ENCODE measurements at places on chromosomes 16 and 17.

GRCh38 chr17:41917192-41917591 lies 1.6 kb downstream of the ACLY start:
- no peak for DNase-seq

DNA sequence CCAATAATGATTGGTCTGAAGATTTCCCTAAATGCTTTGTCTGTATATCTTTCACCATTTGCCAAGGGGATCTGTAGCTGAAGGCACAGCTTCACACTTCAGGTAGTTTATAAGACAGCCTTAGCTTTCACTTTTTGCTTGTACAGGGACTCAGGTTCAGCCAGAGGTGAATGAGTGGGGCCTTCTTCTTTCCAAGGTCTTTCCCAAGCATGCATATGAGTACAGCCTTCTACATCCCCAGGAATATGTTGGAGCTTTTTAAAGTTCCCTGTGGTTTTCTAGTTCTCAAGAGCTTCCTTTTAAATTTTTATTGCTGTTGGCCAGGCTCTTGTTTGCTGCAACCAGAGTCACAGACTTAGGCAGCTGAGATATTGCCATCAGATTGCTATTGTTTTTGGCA lies 17.9 kb upstream of the SPDYE4 start:
- DNase-seq, result no peak

GRCh38 chr16:86120201-86121192 lies 221.5 kb downstream of the IRF8 start:
- no peak for DNase-seq

- DNase-seq, result no peak
Measured at GRCh38 chr16:65285128-65286048, 163.5 kb upstream of the CDH11 start.

- no peak for DNase-seq
Measured at GRCh38 chr16:69381231-69381630, 4.6 kb downstream of the TERF2 start.

DNA sequence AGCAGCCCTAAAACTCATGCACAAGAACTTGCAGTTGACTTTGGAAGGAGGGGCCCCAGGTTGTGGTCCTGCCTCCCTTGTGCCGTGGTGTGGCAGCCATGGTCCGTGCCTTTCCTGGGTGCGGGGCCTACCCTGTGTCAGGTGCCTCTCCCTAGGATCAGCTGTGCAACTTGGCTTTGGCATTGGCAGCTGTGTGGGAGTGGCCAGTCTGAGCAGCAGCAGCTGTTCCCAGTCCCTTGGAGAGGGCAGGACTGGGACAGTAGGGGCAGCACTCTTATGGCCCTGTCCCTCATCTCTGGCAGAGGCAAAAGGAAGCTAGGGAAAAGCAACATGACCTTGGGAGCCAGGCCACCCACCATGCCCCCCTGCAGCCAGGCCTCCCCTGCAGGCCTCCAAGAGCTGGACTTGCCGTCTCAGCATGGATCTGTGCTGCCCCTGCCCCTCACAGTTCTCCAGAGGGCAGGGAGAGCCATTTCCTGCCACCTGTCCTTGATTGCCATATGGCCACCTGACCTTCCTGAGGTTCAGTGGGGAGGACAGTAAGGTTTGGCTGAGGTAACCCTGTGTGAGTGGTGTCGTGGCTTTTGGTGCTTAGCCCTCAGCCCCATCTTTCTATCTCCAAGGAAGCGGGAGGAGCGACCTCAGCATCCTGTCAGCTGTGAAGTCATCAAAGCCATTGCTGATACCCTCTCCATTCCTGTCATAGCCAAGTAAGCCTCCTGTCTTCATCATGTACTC lies 15.5 kb upstream of the NFATC3 start:
- DNase-seq, result no peak

DNA sequence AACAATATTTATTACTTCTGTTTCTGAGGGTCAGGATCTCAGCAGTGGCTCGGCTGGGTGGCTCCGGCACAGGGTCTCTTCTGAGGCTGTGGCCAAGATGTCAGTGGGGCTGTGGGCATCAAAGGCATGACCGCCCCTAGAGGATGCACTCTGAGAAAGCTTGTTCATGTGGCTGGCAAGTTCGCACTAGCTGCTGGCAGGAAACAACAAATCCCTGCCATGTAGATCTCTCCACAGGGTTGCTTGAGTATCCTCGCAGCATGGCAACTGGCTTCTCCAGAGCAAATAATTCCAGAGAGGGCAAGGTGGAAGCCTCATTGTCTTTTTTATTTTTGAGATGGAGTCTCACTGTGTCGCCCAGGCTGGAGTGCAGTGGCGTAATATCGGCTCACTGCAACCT lies 12.5 kb downstream of the KCTD13 start:
- DNase-seq, result no peak

- no peak for DNase-seq
Measured at GRCh38 chr16:11780991-11781680, 15.9 kb downstream of the ZC3H7A start.

- DNase-seq, result no peak
Measured at GRCh38 chr17:18172531-18173278, 10.9 kb upstream of the ALKBH5 start.

- no peak for DNase-seq
Measured at GRCh38 chr16:5438591-5438990, 341.0 kb upstream of the EEF2KMT start.

DNA sequence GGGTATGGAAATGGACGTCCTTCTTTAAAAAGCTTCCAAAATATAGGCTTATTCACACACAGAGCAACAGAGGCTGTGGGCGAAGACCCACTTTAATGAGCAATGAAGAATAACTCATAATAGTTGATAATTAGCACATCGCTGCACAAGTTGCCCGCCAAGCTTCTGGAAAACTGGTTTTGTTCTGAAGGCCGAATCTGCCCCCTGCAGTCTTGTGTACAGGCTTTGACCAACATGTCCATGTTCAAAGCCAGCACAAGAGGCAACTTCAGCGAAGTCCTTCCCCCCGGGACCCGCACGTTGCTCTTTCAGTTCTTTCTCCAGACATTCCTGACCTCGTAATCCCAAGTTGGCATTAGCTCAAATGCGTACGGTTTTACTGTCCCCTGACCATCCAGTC lies 73.3 kb downstream of the IRX5 start:
- DNase-seq, result no peak

DNA sequence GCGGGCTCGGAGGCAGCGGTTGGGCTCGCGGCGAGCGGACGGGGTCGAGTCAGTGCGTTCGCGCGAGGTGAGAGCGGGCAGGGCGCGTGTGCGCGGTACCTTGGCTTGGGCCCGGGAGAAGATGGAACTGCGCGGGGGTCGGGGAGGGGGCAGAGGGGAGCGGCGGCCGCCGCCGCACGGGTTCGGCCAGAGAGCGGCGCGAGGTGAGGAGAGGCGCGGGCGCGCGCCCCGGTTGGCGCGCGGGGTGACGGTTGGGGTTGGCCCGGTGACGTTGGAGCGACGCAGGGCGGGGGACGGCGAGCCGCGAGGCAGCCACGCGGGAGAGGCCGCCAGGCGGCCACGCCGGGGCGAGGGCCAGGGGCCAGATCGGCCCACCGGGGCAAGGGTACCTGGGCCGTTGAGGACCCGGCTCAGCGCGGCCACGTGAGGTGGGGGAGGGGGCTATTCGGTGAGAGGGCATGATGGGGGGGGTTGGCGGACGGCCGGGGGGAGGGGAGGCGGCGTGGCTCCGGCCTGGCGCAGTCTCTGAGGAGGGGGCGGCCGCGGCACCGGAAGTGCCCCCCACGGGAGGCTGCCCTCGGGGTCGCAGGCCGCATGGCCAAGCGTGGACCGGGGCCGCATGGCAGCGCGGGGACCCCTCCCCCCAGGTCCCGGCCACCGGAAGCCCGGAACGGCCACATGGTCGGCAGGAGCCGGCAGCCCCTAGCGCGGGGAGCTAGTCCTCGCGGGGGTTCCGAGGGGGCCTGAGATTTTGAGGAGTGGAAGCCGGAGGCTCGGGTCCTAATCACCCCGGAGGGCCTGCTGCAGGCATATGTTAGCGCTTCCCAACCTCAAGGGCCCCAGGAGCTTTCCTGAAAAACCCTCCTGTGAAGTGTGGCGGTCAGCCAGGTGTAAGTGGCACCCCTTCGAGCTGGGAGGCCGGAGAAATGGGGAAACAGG lies 527 bp downstream of the EIF5A start:
- DNase-seq, result no peak

GRCh38 chr16:48492133-48492532 lies 106.9 kb upstream of the SIAH1 start:
- peak; percentile 85 for DNase-seq

DNA sequence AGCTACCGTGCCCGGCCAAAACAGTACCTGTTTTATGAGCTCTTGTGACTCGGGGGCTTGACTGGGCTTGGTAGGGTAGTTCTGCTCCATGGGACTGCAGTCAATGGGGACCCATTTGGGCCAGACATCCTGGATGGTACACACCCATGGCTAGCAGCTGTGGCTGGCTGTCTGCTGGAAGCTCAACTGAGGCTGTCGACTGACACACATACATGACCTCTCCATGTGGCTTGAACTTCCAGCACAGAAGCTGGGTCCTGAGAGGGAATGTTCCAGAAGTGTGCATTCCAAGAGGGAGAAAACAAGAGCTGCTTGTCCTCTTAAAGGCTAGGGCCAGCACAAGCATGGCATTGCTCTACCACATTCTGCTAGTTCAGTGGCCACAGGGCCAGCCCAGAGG lies 14.9 kb upstream of the NKD1 start:
- DNase-seq, result no peak

DNA sequence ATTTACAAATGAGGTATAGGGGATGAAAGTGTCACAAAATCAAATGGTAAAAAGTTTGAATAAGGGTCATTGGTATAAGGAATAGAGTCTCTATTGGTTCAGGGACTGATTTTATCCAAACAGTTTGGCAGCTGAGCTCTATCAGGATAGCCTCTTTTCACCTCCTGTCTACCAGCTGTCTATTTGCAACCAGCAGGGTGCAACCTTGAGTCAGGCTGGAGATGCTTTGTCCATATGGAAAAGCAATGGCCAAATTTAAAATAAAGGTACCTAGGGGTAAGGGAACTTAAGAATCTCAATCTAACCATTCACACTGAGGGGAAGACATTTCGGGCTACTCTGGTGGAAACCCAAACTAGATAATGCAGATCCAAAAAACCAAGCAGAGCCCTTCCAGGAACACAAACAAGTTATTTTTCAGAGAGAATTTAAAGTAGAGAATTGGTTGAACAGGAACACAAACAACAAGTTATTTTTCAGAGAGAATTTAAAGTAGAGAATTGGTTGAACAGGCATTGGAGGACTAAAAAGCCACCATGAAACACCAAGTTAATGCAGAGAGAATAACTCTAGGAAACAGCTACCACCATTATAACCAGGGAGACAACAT lies 12.6 kb upstream of the CA10 start:
- no peak for DNase-seq

DNA sequence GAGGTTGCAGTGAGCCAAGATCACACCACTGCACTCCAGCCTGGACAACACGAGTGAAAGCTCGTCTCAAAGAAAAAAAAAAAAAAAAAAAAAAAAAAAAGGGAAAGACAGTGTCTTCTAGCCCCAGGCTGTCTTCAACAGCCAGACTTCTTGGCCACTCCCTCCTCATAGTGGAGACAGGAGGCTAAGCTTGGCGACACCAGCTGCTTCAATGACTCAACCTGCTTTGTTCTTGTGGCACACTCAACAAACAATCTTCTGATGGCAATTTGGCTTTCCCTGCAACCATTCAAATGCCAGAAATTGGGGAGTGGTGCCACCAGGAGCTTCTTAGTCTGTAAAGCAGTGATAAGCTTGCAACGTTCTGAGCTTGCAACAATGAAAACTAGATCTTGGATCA lies 290.4 kb upstream of the DYNLRB2 start:
- DNase-seq, result no peak

GRCh38 chr16:89331371-89332109 lies 114.0 kb downstream of the ZNF778 start:
- no peak for DNase-seq

DNA sequence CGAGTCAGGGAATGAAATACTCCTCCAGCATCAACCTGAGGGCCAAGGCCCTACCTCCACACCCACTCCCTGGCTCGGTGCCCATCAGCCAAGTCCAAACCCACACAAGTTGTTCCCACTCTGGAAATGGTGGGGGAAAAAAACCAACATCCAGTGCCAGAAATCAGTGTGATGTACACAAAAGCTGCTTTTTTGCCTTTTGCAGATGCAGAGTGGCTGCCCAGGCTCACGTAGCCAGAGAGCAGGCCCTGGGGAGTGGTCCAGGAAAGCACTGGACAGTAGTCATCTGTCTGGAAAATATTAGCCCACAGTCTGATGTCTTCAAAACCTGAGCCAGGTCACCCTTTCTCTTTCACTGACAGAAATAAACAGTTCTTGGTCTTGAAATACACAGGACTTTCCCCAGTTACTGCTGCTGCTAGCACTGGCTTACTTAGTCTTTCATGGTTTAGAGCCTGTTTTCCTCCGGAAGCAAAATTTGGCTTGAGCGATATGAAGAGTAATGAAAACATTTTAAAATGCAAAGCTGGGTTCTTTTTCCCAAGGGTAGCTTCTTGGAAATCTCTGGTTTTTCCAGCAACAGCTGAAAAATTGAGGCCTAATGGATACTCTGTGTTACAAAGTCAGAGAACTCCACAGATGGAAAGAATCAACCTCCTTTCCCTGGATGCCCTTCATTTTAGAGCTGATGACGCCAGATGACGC lies 18.2 kb upstream of the NOS2 start:
- DNase-seq, result no peak

- DNase-seq, result no peak
Measured at GRCh38 chr17:15261802-15262290, 3.3 kb downstream of the PMP22 start.

GRCh38 chr16:65042438-65043365 lies 79.2 kb downstream of the CDH11 start:
- no peak for DNase-seq

GRCh38 chr16:56930486-56931270 lies 1.3 kb upstream of the HERPUD1 start:
- no peak for DNase-seq

DNA sequence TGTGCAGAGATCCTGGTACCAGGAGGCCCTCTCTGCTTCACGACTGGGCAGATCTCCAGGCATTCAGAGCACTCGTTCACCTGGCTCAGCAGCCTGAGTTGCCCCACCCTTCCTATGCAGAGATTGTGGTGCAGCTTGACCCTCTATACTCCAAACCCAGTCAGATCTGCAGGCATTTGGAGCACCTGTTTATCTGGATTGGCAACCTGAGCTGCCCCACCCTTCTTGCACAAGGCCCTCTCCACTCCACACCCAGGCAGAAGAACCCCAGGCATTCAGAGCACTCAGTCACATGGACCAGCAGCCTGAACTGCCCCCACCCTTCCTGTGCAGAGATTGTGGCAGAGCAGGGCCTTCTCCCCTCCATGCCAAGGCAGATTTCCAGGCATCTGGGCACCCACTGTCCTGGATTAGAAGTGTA lies 88.4 kb upstream of the CDH5 start:
- no peak for DNase-seq

DNA sequence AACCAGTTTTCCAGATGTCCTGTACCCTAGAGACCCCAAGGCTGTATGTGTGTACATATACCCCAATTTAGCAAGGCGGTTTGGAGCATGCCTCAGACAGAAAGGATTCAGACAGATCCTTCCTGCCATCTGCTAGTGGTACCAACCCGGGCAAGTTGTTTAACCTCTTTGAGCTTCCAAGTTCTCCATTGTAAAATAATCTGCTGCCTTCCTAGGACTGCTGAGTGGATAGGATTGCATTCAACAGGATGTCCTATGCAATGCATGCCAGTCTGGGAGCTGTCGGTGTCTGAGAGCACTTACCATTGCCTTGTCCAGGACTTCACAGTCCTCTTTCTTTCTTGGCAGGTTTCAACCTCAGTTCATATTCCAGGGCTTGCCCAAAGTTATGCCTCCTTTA lies 1.9 kb downstream of the CDH13 start:
- DNase-seq, result no peak

GRCh38 chr17:51820766-51821165 lies 337.7 kb downstream of the CA10 start:
- DNase-seq, result no peak

Data from skeletal muscle cell (primary cell).